GM04503 (cell line): ENCODE measurements at places on chromosomes 3 and 15.

DNA sequence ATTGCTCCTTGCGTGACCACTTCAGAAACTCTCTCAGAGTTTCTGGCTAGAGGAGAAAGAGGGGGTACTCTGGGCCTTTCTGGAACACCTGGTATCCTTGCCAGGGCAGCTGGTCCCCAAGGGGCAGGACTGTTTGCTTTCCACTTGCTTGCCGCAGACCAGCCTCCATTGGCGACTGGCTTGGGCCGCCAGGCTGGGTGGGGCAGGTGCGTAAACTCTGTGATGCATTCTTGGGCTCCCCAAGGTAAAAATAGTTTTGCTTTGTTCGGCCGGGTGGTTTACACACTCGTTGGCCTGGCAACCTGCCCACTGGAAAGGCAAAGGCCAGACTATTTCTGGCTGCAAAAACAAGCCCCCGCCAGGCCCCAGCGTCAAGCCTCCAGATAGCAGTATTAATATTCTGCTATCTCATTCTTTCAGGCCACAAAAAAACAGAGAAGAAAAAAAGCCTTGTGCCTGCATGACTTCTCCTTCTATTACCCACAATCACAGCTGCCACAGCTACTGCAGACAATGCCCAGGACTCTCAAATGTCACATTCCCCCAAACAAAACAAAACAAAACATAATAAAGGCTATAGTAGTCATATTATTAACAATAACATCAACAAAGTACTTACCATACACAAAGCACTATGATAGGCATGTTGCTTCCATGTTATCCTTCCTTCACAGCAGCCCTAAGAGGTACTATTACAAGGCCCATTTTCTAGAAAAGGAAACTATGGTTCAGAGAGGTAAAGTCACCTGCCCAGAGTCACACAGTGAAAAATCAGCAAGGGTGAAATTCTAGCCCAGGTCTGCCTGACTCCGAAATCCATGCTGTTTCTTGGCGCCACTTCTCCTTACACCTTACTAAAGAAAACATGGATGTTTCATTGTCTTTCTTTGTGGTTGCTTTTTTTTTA is 14.0 kb upstream of the SSUH2 start:
- no peak for DNase-seq

- DNase-seq: no peak
Observed at GRCh38 chr15:33882921-33883320, 85.4 kb upstream of the CHRM5 start.

DNA sequence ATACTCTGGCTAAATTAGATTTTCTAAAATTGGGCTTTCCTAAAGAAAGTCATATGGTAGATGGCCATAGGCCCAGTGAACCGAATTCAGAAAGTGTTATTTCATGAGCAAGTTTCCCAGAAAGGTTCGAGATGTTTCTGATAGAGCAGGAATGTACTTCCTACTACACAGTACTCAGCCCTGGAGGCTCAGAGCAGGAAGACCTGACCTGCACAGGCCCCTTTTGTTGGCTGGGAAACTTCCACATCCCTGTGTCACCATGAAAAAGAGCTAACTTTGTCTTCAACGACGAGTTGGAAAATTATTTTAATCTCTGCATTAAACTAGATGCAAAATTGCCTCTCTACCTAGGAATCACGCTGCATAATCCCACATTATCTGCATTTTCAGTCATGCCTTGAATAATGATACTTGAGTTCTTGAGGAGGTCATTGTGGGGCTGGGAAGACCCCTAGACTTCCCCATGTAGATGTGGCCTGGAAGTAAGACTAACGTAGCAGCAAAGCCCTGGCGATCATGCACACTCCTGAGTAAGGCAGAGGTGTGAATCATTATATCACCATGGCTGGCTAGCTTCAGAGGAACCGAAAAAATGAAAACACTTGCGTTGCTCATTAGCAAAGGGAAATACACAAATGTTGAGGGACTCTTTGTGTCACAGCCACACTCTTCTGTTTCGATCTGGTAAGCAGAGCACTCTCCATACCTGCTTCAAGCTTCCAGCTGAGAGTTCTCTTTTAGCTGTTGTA is 47.1 kb downstream of the CMTM7 start:
- DNase-seq: no peak

GRCh38 chr3:93867425-93867824 is 106.3 kb downstream of the PROS1 start:
- no peak for DNase-seq

GRCh38 chr3:188125076-188125475 is 28.9 kb upstream of the LPP start:
- DNase-seq: no peak

- DNase-seq: no peak
Observed at GRCh38 chr15:70504988-70505387, 258.4 kb downstream of the UACA start.

DNA sequence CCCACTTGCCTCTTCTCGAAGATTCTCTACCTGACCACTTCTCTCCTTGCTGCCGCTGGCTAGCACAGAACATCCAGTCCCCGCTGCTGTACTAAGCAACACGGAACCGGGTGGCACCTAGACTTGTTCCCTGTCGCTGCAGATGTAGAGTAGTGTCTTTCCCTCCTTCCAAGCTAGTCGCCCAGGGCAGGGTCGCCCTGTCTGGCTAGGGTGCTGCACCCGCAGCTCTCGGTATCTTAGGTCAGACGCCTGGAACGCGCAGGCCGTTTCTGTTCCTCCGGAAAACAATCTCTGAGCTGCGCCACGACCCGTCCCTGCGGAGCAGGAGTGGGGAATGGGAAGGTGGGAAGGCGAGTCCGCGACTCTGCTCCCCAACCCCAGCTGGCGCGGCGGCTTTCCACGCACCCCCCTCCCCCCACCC is 758 bp upstream of the SNX33 start:
- DNase-seq: no peak

- DNase-seq: no peak
Observed at GRCh38 chr3:86382556-86382955, 608.4 kb downstream of the VGLL3 start.

DNA sequence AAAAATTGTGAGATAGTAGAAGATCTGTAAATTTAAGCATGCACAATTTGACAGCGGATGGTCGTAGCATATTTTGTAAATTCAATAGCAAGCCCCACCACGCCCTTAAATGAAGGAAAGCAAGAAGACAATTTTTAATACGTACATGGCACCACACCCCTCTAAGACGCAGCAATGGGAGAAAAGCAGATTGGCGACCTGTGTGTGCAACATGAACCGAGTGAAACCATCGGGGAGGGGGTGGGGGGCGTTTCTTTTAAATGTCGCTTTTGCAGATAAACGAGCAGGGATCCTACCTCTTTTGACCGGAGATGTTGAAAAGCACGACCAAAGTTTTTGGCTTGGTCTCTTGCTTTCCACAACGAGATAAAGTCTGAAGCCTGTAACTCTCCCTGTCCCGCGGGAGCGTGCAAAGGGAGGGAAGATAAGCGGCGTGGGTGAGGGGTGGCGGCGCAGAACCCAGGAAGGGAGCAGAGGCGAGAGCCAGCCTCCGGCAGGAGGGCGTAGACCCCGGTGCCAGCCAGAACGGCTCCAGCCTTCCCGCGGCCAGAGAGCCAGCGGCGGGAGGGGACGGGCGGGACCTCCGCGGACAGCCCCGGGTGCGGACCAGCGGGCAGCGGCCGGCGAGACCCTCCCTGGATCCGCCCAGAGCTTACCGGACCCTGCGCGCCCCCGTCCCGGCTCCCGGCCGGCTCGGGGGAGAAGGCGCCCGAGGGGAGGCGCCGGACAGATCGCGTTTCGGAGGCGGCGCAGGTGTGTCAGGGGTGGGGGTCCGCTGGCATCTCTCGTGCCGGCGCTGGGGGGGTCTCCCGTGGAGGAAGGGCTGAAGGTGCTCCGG is at the start of gene CHL1:
Gene CHL1 (plus strand): TSS at position 453 of the 838 bp plus-strand sequence. CDS start 123,014 bp downstream, outside the sequence.
- no peak for DNase-seq

DNA sequence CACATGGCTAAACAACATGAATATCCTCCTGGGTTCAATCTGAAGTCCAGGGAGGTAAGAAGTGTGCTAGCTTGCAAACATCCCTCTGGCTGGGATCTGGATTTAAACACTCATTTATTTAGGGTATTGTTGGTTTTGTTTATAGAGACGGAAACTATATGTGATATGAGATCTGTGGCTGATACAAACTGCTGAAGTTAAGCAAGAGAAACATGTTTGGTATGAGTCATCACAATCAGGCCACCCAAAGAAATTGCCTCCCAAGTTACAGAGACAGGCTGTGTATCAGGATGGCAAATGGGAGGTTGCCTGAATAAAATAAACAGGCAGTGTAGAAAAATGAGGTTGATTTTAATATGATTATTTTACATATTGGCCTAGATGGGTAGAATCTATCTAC is 562.1 kb downstream of the IGSF11 start:
- DNase-seq: no peak

- DNase-seq: peak; percentile 16
Observed at GRCh38 chr3:120743556-120744195, 1.1 kb downstream of the GTF2E1 start.

- no peak for DNase-seq
Observed at GRCh38 chr3:115562636-115563267, 60.6 kb upstream of the GAP43 start.

DNA sequence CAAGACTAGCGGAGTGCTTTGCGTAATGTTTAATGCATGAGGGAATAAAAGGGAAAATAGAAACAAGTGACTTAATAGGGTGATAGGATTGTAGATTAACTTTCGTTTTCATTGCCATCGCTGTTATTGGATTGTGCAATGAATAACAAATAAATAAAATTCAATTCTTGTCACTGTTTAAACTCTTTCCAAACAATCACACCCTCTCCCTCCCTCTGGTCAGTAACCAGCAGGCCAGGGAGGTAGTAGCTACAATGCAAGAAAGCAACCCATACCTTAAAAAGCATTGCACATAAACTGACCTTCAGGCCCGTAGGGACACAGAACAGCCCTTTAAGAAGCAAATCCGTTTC is 705 bp upstream of the TFRC start:
- DNase-seq: no peak

GRCh38 chr15:46266661-46267060 is 631.8 kb downstream of the SQOR start:
- DNase-seq: no peak

DNA sequence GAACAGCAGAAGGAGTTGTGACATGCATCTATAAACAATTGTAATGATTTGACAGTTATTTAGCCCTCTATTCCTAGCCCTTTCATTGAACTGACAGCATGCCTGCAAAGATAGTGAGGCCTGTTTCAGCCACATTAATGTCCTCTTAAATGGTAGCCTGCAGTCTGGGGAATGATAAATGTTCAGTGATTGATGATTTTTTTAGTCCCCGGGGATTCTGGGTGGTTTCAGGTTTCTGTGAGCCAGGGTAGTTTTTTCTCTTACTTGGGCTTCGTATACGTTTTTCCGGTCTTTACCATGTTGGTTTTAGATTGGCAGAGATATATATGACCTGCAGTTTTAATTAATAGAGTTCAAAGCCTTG is 172.0 kb downstream of the TCF12 start:
- DNase-seq: no peak

DNA sequence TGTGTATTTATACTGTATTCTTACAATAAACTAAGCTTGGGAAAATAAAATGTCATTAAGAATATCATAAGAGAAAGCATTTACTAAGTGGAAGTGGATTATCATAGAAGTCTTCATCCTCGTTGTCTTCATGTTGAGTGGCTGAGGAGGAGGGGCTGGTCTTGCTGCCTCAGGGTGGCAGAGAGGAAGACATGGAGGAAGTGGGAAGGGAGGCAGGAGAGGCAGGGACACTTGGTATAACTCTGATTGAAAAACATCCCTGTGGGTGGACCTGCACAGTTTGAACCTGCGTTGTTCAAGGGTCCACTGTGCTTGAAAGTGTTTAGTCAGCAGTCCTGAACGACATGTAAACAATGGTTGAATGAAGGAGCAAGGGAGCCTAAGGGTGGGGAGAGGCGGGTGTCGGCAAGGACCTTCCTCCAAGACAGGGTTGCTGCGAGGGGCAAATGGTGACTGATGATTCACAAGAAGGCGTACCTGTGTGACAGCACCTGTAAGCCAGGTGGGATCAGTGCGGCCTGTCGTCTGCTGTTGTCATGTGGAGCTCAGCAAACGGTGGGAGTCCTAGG is 103.8 kb upstream of the KLF13 start:
- no peak for DNase-seq

DNA sequence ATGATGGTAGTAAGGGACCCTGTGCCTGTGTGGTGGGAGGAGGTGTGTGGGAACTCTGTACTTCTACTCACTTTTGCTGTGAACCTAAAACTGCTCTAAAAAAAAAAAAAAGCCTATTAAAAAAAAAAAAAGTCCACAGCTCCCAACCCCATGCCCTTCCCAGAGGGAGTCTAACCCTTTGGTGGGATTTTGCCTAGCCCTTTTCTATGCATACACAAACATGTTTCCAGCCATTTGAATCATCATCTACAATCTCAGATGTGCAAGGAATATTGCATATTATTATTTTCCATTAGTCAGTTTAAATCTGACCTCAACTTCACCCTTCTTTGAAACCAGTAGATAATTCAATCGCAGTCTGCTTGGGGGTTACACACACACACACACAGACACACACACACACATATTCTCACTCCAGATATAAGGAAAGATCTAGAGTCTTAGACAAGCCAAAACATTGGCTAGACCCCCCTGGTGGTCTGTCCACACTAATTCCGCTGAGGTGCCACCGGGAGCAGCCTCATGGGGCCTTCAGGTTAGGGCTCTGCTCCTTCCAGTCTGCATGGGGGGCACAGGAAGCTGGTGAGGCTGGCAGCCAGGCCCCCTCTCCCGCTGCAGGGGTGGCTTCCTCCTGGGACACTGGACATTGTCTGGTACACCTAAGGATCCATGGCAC is 75.5 kb upstream of the NR2E3 start:
- DNase-seq: no peak

GRCh38 chr3:149087208-149087607 is 875 bp upstream of the HLTF start:
- DNase-seq: no peak

- no peak for DNase-seq
Observed at GRCh38 chr3:170076715-170077238, 39.0 kb downstream of the GPR160 start.

DNA sequence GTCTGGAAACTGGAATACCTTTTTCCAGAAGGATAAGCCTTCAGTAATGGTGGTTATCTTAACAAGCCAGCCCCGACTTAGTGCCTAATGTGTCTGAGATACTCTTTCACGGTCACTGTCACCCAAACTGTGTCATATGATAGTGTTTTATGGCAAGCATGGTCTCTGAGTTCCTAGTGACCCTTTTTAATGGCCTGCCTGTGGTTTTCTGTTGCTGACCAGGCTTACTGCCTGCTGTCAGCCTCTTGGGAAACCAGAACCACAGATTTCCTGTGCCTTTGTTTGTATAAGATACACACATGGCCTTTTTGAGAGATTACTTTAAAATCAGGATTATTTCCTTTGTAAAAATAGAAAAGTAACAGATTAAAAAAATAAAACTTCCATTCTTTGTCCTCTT is 22.4 kb downstream of the HPS3 start:
- DNase-seq: peak; percentile 31

GRCh38 chr15:73872346-73872745 is 1.0 kb upstream of the TBC1D21 start:
- DNase-seq: peak; percentile 61
